NCI-H524 (cell line): ENCODE measurements at places on chromosomes 16 and 17.

DNA sequence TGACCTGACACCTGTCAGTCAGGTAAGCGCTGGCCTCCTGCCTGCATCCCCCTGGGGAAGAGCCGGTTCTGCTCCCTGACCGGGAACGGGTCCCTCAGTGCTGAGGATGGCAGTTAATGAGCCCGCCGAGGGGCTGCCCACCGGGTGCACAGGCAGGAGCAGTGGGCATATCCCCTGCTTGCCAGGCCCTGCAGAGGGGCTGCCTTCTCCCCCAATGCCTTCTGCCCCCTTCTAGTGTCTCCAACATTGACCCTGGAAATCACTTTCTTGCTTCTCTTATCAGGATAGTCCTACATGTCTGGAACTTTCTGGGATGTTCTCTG, 388.5 kb downstream of the SEC14L1 start:
- no peak for DNase-seq

GRCh38 chr17:61225178-61225882, 174.3 kb upstream of the TBX2 start:
- no peak for DNase-seq

DNA sequence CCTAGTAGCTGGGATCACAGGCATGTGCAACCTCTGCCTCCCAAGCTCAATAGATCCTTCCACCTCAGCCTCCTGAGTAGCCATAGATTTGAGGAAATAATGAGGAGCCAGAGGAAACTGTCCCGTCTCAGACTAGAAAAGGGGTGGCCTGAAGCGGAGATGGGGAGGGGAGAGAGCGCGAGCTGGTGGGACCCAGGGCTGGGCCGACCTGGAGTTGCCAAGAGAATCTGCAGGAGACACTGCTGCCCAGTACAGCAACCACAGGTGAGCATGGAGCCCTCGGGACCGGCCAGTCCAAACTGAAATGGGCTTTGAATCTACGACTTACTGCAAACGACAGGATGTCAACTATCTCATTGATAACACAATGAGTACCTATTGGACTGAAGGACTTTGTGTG, 24.3 kb downstream of the CD300A start:
- DNase-seq: no peak

DNA sequence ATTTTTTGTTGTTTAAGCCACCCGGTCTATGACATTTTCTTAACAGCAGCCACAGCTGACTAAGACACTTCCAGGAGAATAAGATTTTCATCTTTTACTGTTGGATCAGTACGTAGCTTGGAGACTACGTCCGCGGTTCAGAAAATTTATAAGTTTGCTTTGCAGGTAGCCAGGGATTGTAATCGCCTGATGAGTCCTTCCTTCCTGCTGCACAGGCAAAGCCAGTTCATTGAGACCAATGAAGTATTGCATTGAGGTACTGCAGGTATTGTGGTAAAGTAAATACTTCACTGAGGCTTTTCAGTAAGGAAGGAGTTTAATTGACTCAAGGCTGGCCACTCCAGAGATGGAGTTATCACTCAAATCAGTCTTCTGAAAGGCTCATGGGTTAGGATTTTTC, 269.4 kb upstream of the ELAC2 start:
- DNase-seq: no peak

DNA sequence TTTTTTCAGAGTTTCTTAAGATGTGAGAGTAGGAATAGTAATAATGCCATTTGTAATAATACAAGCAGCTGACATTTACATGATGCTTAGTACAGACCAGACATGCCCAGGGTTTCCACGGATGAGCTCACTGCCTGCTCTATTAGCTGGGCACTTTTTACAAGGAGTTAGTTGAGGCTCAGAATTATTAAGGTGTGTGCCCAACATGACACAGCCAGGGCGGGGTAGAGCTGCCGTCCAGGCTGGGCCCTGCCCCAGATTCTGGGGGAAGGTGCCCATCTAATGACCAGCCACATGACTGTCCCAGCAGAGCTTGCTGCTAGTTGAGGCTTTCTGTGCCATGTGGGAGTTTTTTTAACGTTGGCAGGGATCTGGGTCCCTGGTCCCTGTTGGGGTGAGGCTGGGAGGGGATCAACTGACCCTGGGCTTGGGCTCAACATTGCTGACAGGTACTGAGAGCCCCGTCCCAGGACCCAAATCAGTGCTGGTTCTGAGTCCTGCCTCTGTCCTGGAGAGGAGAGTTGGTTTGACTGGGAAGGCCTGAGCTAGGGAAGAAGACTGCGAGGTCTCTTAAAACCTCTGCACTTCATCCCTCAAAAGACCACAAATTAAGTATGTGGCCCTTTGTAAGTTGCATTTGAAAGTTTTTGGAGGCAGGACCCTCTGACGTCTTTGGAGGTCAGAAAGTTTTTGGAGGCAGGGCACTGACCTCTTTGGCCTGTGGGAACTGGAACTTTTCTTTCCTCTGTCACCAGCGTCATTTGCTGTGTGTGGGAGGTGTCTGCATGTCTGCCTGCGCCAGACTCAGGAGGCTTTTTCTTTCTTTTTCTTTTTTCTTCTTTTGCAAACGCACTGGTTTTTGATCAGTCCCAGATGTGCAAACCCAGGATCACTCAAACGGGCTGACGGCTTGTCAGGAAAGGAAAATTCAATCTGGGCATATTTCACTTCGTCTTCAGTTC, 2.2 kb downstream of the CRISPLD2 start:
- DNase-seq: no peak

DNA sequence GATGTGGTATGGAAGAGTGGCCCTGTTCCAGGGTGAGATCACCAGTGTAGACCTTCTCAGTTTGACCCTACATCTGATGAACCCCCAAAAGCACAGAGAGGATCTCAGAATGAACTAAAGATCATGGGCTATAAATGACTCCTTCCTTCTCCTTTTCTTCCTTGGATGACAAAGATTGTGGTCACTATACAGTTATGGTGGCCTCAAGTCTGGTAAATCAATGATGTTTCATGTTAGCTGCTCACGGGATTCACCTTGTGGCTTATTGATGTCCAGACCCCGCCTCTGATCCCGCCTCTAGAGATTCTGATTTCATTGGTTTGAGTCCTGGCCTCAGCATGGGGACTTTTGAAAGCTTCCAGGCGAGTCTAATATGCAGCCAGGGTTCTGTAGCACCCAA, 112.2 kb downstream of the PITPNC1 start:
- DNase-seq: no peak

DNA sequence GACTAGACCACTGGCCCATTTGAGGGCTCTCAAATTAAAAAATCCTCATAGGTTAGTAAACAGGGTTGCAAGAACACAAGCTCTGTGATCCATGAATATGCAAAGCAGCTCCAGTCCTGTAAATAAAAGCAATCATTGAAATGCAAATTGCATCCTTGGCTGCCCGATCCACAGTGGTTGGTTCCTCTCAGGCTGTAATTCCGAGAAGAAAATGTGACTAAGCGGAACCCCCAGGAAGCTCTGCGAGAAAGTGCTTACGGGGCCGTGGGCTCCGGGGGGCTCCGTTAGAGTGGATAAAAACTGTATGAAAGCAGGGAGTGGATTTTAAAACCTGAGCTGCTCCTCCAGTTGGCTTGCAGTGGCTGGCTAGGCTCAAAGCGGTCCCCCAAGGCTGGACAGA, 2.5 kb downstream of the GPRC5B start:
- DNase-seq: no peak

DNA sequence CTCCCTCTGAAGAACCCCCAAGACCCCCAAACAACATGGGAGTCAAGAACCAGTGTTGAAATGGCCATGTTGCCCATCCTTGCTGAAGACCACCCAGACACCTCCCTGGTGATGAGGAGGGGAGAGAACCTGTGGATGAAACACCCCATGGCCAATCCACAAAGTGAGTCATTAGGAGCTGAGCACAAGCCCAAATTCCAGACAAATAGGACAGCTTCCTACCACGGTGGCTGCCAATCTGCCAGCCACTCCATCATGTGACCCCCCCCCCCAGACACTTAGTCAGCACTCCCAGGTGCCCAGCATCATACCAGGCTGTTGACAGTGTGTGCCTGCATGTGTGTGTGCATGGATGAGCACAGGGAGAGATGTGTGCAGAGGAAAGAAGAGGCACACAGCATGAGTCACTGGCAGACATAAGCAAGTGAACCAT, 26.4 kb upstream of the RPL38 start:
- DNase-seq: no peak

DNA sequence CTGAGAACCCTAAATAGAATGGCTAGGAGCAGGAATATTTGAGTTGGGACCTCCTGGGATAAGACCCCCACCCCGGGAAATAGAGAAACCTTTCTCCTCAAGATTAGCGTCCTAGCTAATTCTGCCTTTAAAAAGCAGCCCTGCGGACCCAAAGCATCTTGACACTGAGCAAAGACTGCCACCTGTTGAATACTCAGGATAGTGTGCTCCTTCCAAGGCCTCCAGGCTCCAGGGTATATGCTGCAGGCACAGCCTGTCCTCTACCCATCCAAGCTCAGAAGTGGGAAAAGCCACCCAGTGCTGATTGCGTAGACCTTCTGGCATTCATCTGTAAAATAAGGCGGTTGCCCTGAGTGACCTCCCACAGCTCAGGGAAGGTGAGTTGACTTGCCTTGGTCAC, 456.2 kb upstream of the DYNLRB2 start:
- DNase-seq: no peak

DNA sequence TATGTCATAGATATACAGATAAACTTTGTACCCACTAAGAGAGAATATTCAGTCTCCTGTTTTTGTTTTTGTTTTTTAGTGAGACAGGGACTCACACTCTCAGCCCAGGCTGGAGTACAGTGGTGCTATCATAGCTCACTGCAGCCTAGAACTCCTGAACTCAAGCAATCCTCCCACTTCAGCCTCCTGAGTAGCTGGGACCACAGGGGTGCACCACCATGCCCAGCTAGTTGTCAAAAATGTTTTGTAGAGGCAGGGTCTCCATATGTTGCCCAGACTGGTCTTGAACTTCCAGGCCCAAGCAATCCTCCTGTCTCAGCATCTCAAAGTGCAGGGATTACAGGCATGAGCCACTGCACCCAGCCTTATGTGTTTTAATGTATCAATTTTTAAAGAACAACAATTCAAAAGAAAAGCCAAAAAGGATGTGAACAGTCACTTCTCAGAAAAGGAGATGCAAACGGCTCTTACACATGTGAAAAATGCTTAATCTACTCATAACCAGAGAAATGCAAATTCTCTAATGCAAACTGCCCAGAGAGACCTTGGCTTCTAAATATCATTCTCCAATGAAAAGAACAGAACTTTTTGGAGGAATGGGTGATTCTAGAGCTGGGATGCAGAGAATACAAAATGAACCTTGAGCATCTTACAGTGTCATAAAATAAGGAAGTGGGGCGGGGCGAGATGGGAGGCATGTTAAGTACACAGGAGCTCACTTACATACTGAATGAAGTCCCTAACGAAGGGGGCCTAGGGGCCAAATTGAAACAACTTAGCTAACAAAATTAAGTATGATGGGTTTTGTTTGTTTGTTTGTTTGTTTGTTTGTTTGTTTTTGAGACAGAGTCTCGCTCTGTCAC, 7.3 kb upstream of the CMTM3 start:
- DNase-seq: no peak

DNA sequence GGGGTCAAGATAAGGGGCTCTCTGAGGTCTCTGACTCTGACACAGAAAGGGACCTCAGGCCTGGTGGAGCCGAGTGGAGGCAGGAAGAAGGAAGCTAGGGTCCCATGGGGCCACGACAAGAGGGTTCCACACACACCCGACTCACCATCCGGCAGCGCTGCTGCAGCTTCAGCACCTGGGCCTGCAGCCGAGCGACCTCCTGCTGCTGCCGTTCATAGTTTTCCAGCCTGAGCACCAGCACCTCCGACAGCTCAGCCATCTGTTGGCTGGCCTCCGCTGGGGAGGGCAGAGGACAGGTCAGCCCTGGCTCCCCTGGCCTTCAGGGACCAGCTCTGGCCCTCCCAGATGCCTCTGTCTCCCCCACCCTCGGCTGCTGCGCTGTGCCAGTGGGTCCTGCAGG, 6.4 kb downstream of the HAP1 start:
- no peak for DNase-seq

DNA sequence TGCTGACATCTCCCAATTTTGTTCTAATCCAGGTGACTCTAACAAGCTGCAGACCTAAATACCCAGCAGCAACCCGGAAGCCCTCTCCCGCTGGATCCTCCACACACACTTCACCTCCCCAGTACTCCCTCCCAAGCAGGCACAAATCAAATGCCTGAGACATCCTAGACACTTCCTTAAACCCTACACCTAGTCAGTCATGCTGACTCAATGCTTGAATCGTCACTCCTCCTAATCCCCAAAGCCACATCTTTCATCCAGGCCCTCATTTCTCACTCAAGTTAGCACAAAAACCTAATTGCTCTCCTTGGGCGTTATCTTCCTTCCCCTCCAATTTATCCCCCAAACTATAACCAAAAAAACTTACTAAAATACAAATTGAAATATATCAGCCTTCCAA, 32.7 kb downstream of the CMC2 start:
- no peak for DNase-seq

GRCh38 chr16:47750371-47750770, 289.2 kb downstream of the PHKB start:
- DNase-seq: peak; percentile 41

GRCh38 chr17:35460354-35460851, 11.8 kb upstream of the SLFN13 start:
- no peak for DNase-seq

- no peak for DNase-seq
Measured at GRCh38 chr16:5510819-5511370, 413.3 kb upstream of the EEF2KMT start.

- DNase-seq: no peak
Measured at GRCh38 chr17:1031711-1032110, 34.8 kb downstream of the TIMM22 start.

DNA sequence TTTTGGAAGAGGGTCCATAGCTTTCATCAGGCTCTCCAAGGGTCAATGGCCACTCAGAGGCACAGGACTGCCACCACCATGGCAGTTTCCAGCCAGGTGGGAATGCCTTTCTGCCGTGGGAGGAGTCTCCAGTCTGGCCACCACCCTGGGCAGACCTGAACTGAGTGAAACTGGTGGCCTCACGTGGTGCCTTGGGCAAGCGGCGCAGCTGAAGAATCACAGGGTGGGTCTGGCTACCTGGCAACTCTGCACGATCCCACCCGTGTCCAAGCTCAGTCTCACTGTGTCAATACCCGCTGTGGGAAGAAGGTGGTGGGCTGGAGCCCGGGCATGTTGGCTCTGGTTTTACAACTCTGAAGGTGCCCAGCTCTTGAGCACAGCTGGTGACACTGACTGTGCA, 31.8 kb downstream of the VAC14 start:
- no peak for DNase-seq

GRCh38 chr17:73196500-73196899, 3.6 kb downstream of the COG1 start:
- DNase-seq: peak; percentile 84

GRCh38 chr17:74049967-74050458, 153.5 kb upstream of the RPL38 start:
- no peak for DNase-seq

DNA sequence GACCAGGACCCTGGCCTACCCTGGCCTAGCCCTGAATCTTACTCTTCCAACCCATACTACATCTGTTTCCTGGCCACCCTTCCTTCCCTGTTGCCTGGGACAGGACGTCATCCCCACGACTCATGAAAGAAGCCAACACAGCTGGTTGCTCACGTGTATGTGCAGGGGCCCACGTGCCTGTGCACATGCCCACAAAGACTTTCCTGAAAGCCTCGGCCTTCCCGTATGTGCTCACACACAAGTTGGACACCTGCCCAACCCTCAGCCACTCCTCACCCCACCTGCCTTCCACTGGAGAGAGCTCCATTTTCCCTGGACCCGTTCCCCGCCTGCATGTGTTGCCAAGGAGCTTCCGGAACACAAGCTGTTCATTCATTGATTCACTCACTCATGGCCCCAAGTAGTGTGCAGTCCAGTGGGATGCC, 7.0 kb downstream of the PLXDC1 start:
- DNase-seq: no peak

GRCh38 chr17:57597531-57598453, 147.3 kb downstream of the CCDC182 start:
- peak; percentile 86 for DNase-seq
